ENCODE measurements at places on chromosomes 3 and 15.

DNA sequence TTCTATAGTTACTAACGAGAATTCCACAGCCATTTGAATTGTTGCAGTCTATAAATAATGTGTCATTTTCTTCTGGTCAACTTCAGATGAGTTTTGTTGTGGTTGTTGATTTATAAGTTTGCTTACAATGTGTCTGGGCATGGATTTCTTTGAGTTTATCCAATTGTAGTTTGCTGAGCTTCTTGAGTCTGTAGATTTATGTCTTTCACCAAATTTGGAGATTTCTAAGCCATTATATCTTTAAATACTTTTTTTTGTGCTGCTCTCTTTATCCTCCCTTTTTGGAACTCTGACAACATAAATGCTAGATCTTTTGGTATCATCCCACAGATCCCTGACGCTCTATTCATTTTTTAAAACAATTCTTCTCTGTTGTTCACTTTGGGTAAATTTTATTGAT lies 63.2 kb upstream of the NDUFB4 start:
- DNase-seq = no peak

GRCh38 chr3:140336465-140336864 lies 341.4 kb upstream of the TRIM42 start:
- DNase-seq = no peak

DNA sequence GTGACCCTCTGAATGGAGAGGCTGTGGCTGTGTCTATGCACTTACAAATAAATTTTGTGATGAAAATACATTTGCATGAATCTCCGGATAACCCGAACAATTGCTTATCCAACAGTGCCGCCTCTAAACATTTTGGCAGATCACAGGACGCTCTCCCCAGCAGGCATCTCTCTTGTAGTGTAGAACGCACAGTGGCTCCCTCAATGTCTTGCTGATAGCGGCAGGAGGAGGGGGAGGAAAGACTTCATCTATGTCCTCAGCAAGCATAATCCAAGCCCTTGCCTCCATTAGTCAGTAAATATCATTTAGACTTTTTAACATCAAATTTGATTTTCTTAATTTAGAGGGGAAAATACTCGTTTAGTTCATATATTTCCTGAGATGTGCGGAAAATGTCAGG lies 318.1 kb upstream of the IGF1R start:
- DNase-seq = no peak

GRCh38 chr3:176663837-176664831 lies 533.1 kb downstream of the TBL1XR1 start:
- DNase-seq = peak; percentile 16

DNA sequence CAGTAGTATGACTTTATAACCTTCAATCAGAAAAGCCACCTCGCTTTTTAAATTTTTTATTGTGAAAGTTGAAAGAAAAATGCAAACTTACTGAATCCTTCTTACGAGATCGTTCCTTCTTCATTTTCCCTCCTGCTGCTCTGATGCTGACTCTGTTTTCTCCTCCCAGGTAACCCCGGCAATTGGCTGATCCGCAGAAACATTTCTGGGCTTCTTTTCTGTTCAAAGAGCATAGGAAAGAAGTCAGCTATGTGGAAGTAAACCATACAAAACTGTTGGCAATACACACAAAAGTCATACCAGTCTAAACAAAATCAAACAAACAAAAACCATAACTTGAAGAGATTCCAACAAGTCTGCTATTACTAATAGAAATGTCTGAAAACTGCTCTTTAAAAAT lies 66.0 kb downstream of the SETD2 start:
- DNase-seq = no peak

- DNase-seq = no peak
Observed at GRCh38 chr15:98025237-98025636, 64.7 kb downstream of the ARRDC4 start.

GRCh38 chr15:55118344-55118870 lies 78.3 kb downstream of the RSL24D1 start:
- DNase-seq = peak; percentile 8

- no peak for DNase-seq
Observed at GRCh38 chr3:195451373-195452015, 8.7 kb upstream of the ACAP2 start.

DNA sequence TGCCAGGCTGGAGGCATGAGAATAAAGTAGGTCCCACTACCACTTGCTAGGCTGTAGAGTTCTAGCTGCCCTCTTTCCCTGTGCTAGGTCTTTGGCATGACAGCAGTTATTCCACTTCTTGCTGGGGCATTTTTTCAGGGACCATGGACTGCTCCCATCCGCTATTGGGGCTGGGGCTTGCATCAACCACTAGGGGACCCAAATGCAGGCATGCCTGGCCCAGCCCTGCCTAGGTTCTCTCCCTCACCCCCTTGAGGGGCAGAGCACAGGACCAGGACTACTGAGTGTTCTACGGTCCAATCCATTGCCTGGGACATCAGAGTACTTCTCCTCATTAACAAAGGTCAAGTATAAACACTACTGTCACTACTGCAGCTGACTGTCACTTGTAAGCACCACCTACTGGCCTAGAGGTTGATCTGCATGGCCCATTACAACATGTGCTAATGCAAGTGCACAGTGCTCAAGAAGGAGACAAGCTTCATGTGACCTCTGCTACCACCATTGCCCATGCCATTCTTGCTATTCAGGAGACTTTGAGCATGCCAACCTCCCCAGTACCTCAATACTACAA lies 270.5 kb downstream of the MBNL1 start:
- DNase-seq = no peak

DNA sequence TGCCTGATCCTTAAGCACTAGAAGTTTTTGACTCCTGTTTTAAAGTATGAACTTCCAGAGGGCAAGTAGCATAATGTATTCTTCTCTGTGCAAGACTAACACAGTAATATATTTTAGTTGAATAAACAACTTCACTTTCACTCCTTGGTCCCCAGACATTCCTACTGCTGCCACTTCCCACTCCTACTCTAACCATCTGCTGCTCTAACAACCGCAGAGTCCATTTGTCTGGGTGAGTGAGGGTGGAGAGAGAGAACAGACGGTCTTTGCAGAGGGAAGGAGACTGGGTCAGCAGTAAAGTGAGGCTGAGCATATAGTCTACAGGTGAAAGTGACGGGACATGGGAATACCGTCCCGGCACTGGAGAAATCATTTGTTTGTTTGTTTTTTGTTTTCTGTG lies 301.0 kb upstream of the SLCO3A1 start:
- no peak for DNase-seq

- peak; percentile 91 for DNase-seq
Observed at GRCh38 chr15:75204340-75205063, 2.8 kb downstream of the C15orf39 start.

GRCh38 chr3:25587094-25587493 lies 77.6 kb downstream of the TOP2B start:
- DNase-seq = no peak

DNA sequence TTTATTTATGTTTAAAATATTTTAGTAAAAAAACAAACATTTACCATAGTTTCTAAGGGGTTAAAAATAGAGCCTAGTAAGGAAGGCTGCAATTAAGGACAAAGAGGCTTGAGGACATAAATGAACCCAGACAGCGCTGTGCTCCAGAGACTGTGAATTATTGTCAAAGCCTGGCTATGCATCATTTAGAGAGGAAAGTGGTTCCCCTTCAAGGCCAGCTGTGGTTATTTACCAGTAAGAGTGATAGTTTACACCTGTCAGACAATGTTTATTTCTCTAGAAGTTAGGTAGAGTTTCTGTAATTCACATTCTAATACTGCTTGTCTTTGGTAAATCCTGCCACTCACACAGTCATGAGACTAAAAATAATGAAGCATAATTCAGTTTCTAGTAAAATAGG lies 32.4 kb upstream of the PIK3R4 start:
- DNase-seq = no peak

DNA sequence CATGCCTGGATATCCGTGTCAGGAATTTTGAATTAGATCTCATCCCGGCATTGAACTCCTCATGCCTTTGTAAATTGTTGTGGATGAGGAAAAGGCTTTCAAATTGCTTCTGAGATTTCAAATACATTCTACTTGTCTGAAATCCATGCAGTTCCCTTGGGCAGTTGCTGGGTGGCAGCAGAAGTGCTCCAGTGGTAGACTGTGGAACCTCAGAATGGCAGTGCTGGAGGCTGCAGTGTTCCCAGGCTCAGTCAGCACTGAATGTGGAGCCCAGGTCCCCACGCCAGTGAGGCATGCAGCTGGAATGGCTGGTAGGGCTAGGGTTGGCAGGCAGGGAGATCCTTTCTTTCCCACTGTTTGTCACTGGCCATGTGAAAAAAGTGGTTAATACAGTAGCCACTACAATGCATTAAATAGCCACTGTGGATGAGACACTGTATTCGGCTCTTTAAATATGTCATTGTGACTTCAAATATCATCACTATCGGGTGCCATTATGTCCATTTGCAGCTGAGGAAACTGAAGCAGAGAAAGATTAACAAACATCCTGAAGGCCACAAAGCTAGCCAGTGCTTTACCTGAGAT lies 98.6 kb downstream of the TPRG1 start:
- no peak for DNase-seq

DNA sequence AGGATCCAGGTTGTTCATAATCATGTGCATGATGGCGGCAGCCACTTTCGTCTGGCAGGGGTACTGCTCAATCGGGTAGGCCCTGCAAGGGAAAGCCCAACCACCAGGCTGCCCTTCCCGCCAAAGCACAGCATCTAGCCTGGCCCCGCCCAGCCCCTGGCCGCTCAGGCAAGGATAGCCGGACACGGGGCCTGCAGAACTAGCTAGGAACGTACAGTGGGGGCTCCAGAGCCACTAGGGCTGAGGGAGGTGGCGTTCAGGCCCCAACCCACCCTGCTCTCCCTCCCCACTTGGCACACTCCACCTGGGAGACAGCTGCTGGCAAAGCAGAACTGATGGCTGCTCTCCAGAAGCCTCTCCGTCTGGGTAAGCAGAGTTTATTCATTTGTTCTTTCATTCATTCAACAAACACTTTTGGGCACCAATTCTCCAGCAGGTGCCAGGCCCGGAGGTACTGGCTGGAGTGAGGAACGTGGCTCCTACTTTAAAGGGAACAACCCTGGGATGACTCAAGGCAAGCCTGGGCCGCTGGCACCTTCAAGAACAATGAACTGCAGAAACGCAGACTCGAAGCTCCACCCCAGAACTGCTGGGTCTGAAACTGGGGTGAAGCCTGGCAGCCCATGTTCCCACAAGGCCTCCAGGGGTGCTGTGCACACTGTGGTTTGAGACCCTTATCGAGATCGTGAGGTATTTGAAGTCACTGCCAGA lies 7.8 kb downstream of the UROC1 start:
- DNase-seq = no peak

DNA sequence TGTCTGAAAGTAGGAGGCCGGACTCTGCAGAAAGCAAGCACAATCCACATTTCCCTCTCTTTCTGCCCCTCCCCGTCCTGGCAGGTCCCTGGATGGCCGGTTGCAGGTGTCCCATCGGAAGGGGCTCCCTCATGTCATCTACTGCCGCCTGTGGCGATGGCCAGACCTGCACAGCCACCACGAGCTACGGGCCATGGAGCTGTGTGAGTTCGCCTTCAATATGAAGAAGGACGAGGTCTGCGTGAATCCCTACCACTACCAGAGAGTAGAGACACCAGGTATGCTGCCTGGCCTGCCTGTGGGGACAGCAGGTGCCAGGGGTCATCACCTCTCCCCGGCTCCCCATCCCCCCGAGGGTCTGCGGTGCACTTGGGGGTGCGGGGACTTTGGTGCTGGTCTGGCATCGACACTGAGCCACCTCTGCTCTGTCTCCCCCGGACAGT lies 89.6 kb downstream of the AAGAB start:
- DNase-seq = no peak
